Ovary (tissue), 10 donors: ENCODE measurements at places on chromosomes 5 and 9.

GRCh38 chr5:164097749-164098148 lies 592.3 kb downstream of the MAT2B start:
- DNase-seq, result no peak

GRCh38 chr9:27703216-27703980 lies 130.1 kb upstream of the C9orf72 start:
- DNase-seq, result no peak

- DNase-seq, result no peak
Measured at GRCh38 chr9:98929071-98929470, 14.6 kb upstream of the COL15A1 start.

- no peak for DNase-seq
Measured at GRCh38 chr5:76325876-76326491, 77.1 kb upstream of the IQGAP2 start.

GRCh38 chr5:55900068-55900467 lies 48.9 kb downstream of the IL31RA start:
- DNase-seq, result no peak

GRCh38 chr9:21031091-21031807 lies at the start of gene HACD4:
TSS of gene HACD4 (minus strand) at chr9:21031640. CDS start at chr9:21031590, 50 bp downstream.
- DNase-seq, result peak; percentile 74

DNA sequence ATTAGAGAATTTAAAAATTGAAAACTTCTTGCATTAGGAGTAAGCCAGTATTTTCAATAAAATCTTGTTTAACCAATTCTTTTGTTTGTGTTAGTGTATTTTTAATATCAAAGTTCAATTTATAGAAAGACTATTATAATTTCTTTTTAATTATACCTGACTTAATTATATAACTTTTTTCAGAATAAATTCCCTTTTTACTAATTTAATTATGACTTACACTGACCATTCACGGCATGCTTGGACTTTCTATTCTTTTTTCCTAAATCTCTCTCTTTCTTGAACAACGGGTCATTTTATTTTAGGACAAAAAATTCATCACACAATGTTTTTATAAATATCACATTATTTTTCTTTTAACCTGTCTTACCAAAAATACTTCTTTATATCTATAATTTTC lies 555.3 kb upstream of the PTGER4 start:
- DNase-seq, result no peak
